GM13977 (cell line): ENCODE measurements at places on chromosomes 7 and 10.
A peak's percentile ranks its signal among the peaks of the same experiment; 100 is the strongest.

DNA sequence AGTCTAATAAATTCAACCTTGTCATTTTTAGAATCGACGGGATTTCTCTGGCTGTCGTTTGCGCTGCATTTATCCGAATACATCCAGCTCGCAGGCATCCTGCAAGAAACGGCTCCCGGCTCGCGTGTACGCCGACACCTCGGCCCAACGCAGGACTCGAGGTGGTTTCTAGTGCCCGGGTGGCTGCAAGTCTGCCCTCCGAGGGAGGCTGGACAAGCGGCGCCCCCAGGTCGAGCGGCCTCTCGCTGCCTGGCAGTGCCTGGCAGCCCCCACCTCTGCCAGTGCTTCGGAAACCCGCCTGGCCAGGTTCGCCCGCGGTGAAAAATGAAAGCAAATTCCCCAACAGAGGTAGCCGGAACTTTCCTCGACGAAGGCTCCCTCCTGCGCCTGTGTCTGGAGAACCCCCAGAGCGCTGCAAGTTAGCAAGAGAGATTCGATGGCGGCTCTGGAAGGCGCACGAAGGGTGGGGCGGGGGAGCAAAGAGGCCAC, 5.7 kb upstream of the ZNF503 start:
- peak; percentile 37 for DNase-seq

GRCh38 chr7:35355199-35355598, 101.3 kb upstream of the TBX20 start:
- DNase-seq, result no peak

DNA sequence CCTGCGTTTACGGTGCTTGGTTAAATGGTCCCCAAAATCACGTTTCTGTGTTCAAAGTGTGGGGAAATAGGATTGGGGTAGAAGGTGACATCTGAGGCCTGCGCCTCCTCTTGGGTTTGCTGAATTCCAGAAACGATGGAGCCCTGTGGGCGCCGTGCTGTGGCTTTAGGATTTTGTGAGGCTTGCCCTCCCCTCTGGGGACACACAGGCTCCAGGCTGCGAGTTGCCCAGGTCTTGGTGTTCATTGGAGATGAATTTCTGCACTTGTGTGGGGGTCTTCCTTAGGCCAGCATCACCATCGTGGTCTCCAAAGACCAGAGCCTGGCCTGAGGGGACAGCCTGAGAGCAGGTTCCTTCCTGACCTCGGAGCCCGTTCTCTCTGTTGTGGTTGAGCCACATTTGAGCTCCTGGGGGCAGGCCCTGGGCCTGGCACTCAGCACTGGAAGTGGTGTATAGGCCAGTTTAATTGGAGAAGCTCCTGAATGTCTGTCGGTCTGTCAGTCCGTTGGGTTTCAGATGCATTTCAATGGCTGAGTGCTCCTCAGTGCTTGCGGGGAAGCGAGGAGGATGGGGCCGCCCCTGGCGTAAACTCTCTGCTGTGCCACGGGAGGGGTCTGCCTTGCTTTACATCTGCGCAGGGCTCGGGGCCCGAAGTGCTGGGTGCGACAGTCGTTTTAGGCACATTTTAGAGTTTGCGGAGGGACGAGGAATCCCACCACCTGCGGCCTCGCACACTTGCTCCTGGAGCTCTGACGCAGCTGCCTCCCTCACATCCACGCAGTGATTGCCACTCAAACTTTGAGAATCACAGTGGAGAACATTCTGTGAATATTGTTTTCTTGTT, 71.7 kb downstream of the DNAJB6 start:
- DNase-seq, result no peak

DNA sequence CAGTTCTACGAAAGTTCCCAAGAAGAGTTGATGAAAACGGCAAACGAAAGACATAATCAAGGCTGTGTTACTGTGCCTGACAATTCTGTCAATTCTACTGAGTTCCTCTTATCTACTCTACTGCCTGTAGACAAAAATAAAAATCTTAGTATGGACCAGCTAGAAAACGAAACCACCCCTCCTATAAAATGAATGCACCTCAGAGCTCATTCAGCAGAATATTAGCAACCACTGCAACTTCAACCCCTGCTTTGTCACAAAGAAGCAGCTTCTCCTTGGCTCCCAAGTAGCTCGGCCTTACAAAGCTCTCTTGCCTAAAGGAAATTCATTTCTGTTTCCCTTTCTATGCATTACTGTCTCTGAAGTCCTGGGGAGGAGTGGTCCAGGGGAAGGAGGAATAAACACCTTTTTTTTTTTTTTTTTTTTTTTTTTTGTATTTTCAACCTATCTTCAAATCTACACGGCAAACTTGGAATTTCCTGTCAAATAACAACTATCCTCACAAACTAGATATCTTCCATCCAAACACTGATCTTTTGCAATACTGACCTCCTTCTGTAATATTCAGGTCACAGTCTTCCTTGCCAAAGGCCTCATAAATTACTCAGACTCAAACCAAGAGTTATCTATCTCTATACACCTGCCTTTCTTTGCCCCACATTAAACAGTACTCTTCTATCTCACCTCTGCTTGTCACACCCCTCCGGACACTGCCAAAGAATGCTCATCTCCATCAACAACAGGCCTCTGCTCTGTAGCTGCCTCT, 74.3 kb downstream of the GLI3 start:
- DNase-seq, result no peak

GRCh38 chr10:51203359-51203758, 129.1 kb downstream of the PRKG1 start:
- DNase-seq, result no peak

GRCh38 chr7:105519353-105519752, 2.7 kb downstream of the PUS7 start:
- no peak for DNase-seq

DNA sequence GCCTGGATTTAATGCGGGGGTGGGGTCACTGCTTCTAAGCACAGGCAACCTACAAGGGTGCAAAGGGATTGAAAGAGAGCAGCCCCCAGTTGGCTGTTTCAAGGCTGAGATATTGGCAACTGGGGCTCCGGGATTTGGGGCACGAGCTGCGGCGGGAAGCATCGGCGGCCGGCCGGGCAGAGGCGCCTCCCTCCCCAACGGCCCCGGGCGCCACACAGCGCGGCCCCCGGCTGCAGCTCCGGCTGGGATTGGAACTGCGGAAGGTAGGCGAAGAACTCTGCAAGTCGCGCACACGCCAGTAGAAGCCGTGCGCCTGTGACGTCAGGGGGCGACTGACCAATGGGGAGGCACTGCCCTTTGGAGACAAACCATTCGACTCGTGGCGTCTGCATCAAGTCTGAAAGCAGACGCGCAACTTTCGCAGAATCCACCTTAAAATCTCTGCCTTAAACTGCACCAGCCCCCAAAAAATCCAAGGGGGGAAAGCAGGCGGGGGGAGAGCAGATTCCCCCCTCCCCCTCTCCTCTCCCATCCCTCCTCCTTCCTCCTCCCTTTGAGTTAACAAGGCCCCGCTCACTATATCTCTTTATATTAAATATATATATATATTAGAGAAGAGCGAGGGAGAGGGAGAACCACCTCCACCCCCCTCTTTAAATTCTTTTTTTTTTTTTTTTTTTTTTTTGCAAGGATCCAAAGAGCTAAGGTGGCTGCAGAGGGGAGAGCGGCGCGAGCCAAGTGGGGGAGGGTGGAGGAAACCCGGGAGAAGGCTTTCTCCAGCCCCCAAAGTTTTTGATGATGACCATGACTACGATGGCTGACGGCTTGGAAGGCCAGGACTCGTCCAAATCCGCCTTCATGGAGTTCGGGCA, at the start of gene DLX6:
Gene DLX6, plus strand, starts transcription at position 371 of the 872 bp plus-strand sequence. Its CDS starts 425 bp downstream, at position 796.
- peak; percentile 76 for DNase-seq

DNA sequence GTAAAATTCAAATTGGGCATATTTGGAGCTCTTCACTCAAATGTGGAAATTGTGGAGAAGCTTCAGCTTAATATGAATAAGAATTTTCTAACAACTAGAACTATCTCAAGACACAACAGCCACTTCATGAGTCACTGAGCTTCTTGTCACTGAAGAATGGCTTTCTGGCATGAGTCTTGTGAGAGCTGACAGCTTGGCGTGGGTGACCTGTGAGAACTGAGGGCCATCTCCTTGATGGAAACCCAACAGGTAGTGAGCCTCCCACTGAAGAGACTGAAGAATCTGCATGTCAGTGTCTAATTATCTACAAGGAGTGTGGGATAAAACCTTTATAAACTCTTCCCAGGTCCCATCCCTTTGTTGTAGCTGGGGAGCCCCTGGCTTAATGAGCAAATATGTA, 66.0 kb downstream of the CLEC2L start:
- no peak for DNase-seq

DNA sequence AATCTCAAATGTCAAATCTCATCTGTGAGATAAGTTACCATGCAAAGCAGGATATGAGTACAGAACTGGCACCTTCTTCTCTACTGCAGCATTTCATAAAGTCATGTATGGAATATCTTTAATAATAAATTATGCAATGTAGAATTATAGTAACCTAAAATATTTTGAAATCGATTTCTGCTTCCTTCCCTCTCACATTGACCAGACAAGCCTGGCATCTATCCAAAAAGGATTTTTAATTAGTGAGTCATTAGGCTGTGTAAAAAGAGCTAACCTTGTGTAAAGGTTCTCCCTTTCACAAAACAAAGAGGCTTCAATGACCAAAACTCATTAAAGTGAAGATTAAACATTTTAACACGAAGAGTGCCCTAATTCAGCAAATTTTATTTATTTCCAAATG, 48.8 kb upstream of the EXOC6 start:
- no peak for DNase-seq

- peak; percentile 44 for DNase-seq
Observed at GRCh38 chr10:13722747-13723653, 136.2 kb downstream of the PRPF18 start.

GRCh38 chr10:50512743-50513416, 110.9 kb downstream of the SGMS1 start:
- no peak for DNase-seq

- no peak for DNase-seq
Observed at GRCh38 chr10:114815791-114816190, 5.8 kb upstream of the FHIP2A start.

- no peak for DNase-seq
Observed at GRCh38 chr7:10677668-10678232, 295.9 kb upstream of the PHF14 start.

DNA sequence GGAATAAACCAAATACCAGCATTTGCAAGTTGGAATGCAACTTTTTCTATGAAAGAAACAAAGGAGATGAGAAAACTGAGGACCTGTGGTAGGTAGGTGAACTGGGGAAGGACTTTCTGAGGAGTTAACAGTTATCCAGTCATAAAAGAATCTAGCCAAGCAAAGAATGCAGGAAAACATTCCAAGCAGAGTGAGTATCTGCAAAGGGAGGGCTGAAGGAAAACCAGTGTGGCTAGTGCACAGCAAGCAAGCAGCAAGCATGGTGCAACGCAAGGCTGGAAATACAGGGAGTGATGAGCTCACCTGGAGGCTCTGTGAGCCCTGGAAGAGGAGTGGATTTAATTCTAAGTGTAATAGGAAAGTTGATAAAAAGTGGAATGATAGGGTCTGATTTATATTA, 44.0 kb downstream of the RTKN2 start:
- no peak for DNase-seq

- DNase-seq, result no peak
Observed at GRCh38 chr7:110880971-110881370, 210.0 kb upstream of the LRRN3 start.

DNA sequence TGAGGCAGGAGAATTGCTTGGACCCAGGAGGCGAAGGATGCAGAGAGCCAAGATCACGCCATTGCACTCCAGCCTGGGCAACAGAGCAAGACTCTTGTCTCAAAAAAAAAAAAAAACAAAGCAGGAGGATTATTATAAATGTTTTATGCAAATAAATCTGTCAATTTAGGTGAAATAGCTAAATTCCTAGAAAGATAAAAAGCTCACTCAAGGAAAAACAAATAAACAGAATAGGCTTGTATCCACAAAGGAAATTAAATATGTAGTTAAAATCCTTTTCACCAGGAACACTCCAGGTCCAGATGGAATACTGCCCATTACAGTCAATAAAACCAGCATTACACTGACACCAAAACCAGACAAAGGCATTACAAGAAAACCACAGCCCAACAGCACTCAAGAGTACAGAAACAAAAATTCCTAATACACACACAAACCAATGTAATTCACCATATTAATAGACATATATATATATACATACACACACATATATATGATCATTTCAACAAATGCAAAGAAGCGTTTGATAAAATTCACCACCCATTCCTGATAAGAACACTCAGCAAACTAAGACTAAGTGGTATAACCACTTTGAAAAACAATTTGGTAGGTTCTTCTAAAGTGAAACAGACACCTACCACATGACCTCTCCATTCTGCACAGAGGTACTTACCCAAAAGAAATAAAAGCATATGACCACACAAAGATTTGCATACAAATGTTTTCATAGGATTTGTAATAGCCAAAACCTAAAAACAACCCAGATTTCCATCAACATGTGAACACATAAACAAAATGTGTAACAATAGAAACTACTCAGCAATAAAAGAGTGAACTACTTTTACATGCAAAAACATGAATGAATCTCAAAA, 38.8 kb downstream of the ABI1 start:
- DNase-seq, result no peak

DNA sequence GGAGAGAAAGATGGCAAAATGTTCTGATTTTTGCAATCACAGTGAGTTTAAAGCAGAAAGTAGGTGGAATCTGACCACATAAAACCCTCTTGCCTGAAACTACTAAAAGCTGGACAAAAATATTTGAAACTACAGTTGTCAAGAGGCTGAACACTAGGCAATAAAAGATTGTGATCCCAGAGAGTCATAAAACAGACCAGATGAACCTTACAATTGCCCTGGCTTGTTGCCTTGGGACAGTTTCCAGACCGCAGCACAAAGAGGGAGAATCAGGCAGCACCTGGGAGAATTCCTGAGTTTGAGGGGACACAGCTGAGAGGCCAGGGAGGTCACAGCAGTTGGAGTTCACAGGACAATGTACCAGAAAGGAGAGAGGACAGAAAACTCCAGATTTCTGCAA, 107.3 kb upstream of the NANOS1 start:
- no peak for DNase-seq

GRCh38 chr7:67589183-67589582, 592.5 kb downstream of the TYW1 start:
- no peak for DNase-seq

DNA sequence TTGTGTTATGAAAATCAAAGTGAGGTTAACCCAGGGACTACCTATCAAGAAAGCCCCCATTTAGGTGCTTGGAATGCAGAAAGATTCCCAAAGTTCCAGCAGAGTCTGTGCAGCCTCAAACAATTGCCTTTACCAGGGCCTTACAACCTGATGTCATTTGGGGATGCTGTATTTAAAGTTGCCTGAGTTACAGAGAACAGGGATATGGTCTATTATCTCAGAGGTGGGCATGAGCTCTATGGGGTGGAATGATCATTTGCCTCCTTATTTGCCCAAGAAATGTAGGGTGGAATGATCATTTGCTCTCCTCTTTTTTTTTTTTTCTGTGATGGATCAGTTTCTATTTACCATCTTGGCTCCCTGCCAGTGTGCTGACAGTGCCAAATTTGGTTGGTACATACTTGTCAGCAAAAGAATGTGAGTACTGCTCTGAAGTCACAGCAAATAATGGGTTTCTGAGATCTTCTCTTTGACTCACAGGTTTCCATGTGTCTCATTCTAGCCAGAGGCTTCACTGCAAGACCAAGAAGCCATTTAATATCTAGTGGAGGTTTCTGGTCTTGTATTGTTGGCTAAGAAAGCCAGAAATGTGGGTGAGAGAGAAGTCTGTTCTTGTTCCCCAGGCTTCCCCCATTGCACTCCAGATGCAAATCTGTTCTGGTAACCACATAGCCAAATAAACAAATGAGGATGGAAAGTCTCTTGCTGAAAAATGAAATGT, 45.5 kb upstream of the ZNRF2 start:
- DNase-seq, result peak; percentile 48

GRCh38 chr10:124417895-124418725, 613 bp downstream of the OAT start:
- DNase-seq, result peak; percentile 40

GRCh38 chr7:21887779-21888178, 57.9 kb downstream of the CDCA7L start:
- DNase-seq, result no peak

- DNase-seq, result no peak
Observed at GRCh38 chr10:16459423-16459939, 22.7 kb downstream of the PTER start.
